ENCODE measurements at places on chromosomes 16 and 17.

DNA sequence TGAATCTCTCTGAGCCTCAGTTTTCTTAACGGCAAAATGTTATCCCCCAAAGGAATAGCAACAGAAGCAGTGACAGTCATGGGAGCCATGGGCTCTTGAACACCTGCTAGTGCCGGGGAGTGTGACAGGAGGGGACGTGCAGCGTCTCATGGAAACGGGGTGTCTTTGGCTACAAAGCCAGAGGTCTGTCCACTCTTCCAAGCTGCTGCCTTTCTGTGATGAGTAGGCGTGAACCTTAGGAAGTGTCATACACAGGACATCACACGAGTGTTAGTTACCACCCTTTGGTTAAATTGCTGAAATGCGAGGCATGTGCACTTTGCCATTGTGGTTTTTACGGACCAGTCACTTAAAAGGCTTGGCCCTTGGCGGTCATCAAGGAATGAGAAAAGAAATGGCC lies 93.4 kb downstream of the IRF8 start:
- no peak for DNase-seq

DNA sequence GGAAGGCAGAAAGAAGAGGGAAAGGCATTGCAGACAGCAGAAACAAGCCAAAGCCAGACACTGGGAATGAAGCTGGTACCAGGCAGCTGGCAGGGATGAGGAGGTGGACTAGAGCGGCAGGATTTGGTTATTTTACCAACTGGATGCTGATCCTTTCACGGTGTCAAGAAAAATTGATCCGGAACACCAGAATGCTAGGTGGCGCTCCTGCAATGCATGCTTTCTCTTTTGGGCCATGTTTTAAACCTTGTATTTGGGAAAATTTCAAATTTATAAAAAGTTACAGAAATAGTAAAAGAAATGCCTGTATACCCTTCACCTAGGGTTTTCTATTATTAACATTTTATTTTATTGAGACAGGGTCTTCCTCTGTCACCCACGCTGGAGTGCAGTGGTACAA lies 224.7 kb downstream of the SOX9 start:
- no peak for DNase-seq

GRCh38 chr16:74500907-74501306 lies 79.6 kb upstream of the CLEC18B start:
- no peak for DNase-seq

DNA sequence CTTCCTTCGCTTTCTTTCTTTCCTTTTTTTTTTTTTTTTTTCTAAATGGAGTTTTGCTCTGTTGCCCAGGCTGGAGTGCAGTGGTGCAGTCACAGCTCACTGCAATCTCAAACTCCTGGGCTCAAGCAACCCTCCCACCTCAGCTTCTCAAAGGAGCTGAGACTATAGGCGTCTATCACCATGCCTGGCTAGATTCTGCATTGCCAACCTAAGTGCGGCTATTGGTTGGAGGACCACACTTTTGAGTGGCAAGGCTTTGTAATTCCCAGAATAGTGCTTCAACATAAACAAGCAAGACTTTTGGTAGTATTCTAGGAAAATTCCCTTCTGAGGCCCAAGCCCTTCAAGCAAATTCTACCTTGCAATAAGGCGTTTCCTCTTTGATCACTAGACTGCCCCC lies 107.8 kb downstream of the YPEL2 start:
- DNase-seq = no peak

GRCh38 chr16:78760611-78761010 lies 661.2 kb downstream of the WWOX start:
- no peak for DNase-seq

GRCh38 chr16:75482434-75483205 lies 12.6 kb downstream of the CHST6 start:
- DNase-seq = no peak

- no peak for DNase-seq
These were observed 24.1 kb upstream of the ADORA2B start for GRCh38 chr17:15920758-15921239.

DNA sequence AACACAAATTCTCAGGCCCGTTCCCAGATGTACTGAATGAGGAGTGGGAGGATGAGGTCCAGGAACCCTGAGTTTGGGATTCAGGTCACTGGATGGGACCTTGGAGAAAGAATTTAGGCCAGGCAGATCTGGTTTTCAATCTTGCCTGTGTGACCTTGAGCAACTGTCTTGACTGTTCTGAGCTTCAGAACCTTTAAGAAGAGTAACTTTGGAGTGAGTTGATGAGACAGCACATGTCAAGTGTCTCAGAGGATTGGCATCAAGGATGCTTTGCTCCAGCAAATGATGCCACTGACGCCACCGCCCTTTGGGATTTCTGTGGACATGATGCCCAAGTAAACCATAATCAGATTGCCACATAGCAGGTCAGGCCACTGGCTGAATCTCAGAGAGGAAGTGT lies 56.2 kb upstream of the DNAJA2 start:
- DNase-seq = no peak

GRCh38 chr17:58755577-58756245 lies at the start of gene PPM1E:
TSS of gene PPM1E (plus strand) at chr17:58755854.
- DNase-seq = peak; percentile 10

- no peak for DNase-seq
These were observed 39.3 kb upstream of the IRX6 start for GRCh38 chr16:55284718-55285099.

DNA sequence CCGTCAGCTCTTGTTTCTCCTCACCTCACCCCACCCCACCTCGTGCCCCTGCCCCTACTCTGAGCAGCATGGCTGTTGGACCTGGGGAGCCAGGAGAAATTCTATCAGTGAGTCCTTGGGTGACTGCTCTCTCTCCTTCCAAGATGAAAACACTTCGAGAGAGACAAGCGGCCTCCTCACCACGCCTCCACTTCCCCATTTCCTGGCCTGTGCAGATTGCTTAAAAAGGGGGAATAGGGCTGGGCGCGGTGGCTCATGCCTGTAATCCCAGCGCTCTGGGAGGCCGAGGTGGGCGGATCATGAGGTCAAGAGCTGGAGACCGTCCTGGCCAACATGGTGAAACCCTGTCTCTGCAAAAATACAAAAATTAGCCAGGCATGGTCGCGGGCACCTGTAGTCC lies 9.5 kb downstream of the DLX4 start:
- DNase-seq = no peak

- no peak for DNase-seq
These were observed 11.7 kb downstream of the TMEM238L start for GRCh38 chr17:10792151-10792550.

- DNase-seq = no peak
These were observed 232.7 kb downstream of the SOX9 start for GRCh38 chr17:72353502-72353901.

GRCh38 chr17:44198721-44199552 lies 747 bp downstream of the ATXN7L3 start:
- peak; percentile 58 for DNase-seq

DNA sequence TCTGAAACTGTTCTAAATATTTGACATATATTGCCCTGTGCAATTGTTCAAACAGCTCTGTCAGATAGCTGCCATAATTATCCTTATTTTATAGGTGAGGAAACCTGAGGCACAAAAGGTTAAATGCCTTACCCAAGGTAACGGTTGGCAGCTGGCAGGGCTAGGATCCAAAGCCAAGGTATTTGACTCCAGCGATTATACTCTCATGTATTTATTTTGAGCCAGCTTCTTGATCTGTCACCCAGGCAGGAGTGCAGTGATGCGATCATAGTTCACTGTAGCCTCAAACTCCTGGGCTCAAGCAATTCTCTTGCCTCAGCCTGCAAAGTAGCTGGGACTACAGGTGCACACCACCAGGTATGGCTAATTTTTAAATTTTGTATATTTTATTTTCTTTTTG lies 7.2 kb downstream of the ENO3 start:
- no peak for DNase-seq

GRCh38 chr16:19192865-19193264 lies 24.8 kb downstream of the SYT17 start:
- DNase-seq = no peak

DNA sequence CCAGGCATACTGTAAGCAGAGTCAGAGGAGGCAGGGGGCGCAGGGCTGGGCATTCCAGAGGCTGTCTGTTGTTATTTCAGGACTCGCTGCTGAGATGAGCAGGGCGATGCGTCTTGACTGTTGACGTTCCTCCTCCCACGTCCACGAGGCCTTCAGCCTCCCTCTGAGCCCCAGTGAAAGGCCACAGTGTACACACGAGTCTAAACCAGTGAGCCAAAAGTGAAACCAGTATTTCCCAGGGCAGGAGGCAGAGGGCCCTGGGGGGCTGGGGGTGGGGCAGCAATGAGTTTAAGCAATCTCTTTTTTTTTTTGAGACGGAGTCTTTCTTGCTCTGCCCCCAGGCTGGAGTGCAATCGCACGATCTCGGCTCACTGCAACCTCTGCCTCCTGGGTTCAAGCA lies 21.5 kb downstream of the SMTNL2 start:
- DNase-seq = no peak

DNA sequence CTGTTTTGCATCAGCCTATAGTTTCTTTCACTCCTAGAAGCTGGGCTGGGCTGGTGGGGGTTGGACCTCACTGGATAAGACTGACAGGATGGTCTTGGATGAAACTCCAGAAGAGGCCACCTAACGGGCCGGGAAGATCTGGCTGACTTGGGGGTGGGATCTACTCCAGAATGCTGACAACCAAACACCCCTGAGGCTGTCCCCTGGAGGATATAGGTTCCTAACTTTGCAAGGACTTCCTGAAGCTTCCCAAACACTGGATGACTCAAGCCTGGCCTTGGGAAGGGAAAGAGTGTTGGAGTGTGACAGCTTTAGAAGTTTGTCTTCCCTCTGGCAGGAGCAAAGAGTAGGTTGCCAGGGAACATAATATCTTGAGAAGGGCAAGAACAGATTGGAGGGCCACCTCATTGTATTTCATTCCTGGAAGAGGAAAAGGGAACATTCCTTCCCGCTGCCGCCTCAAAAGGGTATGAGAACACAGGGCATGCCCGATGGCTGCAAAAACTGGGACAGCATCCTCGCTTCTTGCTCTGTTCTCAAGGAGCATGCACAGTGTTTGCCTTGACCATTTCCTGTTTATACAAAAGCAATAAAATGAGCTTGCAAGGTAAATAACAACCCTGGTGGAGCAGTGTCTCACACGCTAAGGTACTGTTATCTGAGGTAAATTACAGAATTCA lies 6.8 kb upstream of the CYB5B start:
- DNase-seq = no peak

GRCh38 chr17:9974448-9975381 lies 69.6 kb upstream of the RCVRN start:
- DNase-seq = no peak
